ENCODE measurements at places on chromosomes 2 and 18. TPM values are rescaled to one million over a fixed set of nuclear protein-coding genes. Genes with fewer than 3 reads are reported as not detected.

Gene UGT1A4
- not detected for total RNA-seq

Gene TMEFF2
- total RNA-seq: not detected

Gene SEC11C
- 41.8 TPM for total RNA-seq

Gene LOXHD1
- total RNA-seq: not detected

Gene SLC30A3
- not detected for total RNA-seq

Gene B4GALT6
- 0.66 TPM for total RNA-seq

Gene HNRNPLL
- 21.8 TPM for total RNA-seq

Gene BOK
- 33.2 TPM for total RNA-seq

Gene CHRNG
- total RNA-seq: not detected

Measured in body of pancreas (tissue), 4 donors.